Left lobe of liver (tissue), 2 donors: ENCODE measurements at places on chromosomes 5 and 9. TPM values are rescaled to one million over a fixed set of nuclear protein-coding genes. Genes with fewer than 3 reads are reported as not detected.

Gene B4GALT1
- total RNA-seq = 48.2 TPM

Gene PROB1
- total RNA-seq = 0.75 TPM

Gene RNF38
- total RNA-seq = 12.9 TPM

Gene ISCA1
- total RNA-seq = 16.7 TPM

- DNase-seq = no peak
Measured at GRCh38 chr5:160158087-160158486, 38.8 kb upstream of the PWWP2A start.

- no peak for DNase-seq
Measured at GRCh38 chr9:35636135-35636876, 14.4 kb downstream of the SIT1 start.

DNA sequence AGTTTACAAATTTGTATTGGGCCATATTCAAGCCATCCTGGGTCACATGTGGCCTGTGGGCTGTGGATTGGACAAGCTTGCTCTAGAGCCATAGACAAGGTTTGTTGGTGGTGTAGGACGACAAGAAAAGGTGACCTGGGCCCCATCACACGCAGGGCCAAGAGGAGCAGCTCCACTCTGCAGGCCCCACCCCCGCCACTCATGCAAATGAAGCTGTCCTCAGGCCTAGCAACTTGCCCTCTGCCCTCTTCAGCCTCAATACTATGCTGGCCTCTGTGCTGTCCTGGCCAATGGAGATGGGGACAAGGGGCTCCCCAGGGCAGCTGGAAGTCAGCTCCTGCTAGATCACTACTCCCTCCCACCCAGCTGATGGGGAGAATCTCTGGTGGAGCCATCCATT, 55.2 kb upstream of the TMEM252 start:
- no peak for DNase-seq

GRCh38 chr9:68844631-68845612, 139.9 kb downstream of the PIP5K1B start:
- no peak for DNase-seq

GRCh38 chr9:136544964-136545691, 720 bp downstream of the NOTCH1 start:
- DNase-seq = no peak

GRCh38 chr5:88826646-88827585, 56.1 kb downstream of the MEF2C start:
- DNase-seq = no peak

- no peak for DNase-seq
Measured at GRCh38 chr9:95317893-95318211, 343 bp upstream of the FANCC start.

- DNase-seq = no peak
Measured at GRCh38 chr9:83472764-83473163, 65.4 kb downstream of the FRMD3 start.

- peak; percentile 82 for DNase-seq
Measured at GRCh38 chr9:112532427-112532826, 45.8 kb downstream of the KIAA1958 start.

DNA sequence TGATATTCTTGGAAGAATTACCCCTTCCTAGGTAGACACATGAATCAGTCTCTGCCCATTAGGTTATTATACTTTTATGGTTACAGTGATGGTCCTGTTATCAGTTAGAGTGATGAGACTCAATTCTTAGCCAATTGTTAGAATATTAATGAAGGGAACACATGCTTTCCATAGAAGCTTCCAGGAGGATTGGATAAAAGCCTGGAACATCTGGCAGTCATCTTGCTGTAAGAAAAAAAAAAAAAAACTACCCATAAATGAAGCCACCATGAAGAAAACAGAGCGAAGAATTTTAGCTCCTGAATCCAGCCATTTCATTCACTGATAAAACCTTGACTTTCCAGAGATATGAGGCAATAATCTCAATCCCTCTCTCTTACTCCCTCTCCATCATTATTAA, 262.5 kb upstream of the GRIN3A start:
- DNase-seq = no peak

DNA sequence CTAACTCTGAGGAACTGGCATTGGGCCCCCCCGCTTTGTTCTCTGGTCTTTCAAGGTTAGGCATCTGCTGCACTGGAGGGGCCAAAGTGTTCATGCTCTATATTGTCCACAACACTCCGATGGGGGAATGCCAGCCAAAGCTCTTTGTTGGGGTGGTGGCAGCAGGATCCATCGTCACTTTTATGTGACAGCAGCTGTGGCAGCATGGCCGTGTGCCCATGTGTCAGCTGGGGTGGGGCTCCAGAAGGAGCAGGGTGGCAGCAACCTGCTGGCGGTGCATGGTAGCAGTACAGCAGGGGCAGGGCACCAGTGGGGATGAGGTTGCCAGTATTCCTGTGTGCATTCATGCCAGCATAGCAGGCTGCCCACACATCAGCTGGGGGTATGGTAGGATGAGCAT, 28.2 kb downstream of the ITGA2 start:
- DNase-seq = no peak

DNA sequence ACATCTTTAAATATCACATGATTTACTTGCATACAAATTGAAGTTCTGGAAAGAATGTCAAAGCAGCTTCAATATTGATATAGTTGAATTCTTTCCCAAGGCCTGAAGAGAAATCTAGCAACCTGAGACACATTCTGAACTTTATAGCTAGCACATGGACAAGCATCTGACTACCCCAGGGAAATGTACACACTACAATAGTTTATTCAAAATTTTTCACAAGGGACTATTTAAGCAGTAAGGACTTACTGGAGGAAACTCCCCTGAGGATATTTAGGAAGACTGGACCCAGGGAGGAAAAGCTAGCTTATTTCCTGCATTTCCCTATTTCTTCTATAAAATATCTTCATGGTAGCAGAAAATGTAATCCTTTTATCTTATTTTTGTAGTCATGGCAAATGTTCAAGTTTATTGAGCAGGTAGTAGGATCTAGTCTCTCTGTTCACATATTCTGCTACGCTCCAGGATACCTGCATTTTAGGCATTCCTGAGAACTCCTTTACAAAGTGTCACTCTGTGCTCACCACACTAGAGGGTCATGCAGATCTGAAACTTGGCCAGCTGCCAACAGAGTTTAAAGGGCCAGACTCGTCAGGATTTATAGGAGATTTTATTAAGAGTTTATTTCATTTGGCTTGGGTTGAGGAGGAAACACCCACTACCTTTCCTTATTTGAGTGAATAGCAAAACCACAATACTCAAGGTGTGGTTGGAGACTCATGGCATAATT, 348.4 kb upstream of the FTMT start:
- DNase-seq = peak; percentile 42

GRCh38 chr5:151925340-151925739, 689 bp upstream of the GLRA1 start:
- DNase-seq = no peak

GRCh38 chr5:26329562-26330189, 708.7 kb downstream of the CDH9 start:
- no peak for DNase-seq

- DNase-seq = no peak
Measured at GRCh38 chr9:124441291-124441690, 9.0 kb upstream of the ADGRD2 start.

DNA sequence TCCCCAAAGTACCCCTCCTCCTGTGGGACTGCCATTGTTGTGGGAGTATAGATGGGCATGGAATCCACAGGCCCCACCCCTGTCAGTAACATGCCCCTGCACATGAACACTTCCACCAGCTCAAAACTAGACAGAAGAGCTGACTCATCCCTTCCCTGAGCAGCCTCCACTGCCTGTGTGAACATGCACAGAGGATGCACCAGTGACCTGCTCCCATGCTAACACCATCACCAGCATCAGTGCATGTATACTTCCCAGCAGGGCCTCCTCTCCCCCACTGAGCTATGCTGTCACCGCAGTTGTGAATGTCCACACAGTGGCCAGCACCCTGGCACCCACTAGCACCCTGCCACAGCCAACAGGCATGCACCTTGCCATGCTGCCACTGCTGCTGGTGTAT, 939.8 kb downstream of the EFNA5 start:
- DNase-seq = no peak

DNA sequence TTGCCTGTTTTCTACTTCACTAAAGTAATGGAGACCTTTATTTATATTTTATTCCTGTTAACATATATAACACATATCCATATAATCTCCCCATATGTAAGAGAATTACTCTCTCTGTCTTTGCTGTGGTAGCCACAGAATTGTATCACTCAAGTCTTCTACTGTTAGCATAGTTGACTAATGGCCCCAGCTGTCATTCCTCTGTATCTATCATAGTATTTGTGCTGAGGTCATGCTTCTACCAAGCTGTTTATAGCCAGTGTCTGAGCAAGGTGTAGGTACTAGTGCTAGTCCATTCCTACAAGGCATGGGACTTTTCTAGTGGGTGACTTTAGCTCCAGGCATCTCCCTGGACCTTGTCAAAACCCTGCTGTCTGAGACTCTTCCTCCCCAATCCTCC, 244.1 kb downstream of the KIAA0825 start:
- DNase-seq = no peak

DNA sequence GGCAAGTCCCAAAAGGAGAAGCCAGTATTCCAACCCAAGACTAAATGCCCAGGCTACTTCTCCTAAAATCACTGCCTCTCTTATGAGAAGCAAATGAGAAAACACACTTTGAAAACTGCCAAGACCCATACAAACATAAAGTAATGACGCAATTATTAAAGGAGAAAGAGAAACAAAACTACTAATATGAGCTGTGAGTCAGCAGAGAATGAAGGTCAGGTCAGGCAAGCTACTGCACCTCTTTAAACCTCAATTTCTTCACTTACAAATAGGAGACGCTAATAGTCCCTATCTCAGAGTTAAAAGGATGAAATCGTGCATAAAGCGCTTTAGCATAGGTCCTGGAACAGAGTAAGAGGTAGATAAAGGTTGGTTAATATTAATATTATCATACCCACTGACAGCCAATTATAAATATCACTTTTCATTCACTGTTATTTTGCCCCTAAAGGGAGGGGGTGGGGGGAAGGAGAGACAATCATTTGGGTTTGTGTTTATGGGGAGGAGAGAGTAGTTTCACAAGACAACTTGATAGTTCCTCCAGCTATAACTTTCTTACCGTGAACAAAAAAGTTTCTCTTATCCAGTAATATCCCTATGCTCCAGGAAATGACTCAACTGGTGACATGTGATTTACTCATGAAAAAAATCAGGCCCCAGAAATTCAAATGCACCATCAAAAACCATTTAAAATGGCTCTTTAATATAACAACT, 3.6 kb downstream of the PSMB7 start:
- DNase-seq = no peak

DNA sequence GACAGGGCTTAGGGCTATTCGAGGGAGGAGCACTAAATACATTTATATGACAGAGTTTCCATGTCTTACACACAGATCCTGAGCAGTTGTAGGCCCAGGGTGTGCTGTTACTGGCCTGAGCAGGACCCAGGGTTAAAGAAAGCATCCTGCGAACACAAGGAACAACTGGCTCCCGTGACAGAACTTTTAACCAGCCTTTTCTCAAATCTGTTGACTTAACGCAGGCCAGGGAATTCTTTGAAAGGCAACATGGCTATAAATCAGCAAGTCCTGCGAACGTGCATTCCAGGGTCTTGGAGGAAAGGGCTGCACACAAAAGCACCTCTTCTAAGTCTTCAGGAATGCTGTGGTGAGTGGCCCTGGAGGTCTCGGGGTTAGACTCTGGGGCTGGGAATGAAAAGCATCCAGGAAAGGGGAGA, 45.2 kb upstream of the ANKRD55 start:
- DNase-seq = no peak

GRCh38 chr9:94280409-94280989, 21.4 kb downstream of the ZNF169 start:
- no peak for DNase-seq

- no peak for DNase-seq
Measured at GRCh38 chr5:122350496-122350895, 38.5 kb downstream of the SNCAIP start.

DNA sequence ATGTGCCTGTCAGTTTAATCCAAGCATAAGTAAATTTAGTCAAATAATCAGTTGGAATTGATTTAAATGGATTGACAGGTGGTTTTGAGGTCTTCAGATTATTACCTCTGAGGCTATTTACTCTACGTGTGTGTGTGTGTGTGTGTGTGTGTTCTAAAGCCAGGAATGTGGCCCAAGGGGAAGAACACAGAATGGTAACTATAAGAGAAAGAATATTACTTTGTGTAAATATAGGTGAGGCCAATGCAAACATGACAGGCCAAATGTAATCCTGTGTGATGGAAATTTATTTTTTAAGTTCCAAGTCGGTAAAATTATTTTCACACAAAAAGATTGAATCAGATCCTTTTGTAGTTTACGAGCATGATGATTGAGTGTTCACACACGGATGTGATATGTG, 390.0 kb downstream of the PLK2 start:
- no peak for DNase-seq
